Caco-2 (cell line): ENCODE measurements at places on chromosomes 16 and 17.
A peak's percentile ranks its signal among the peaks of the same experiment; 100 is the strongest.

DNA sequence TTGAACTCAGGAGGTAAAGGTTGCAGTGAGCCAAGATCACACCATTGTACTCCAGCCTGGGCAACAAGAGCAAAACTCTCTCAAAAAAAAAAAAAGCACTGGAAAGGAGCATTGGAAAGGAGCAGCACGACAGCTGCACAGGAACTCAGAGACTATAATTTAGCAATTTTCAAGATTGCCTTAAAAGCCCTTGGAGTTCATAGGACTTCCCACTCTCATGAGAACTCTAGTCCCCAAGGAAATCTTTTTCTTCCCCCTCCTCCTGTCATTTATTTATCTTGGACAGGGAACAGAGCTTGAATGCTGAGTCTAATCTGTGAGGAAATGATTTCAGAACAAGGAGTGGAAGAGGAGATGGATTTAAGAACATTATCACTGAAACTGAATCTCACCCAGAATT lies 69.0 kb downstream of the PLXDC1 start:
- DNase-seq = no peak

GRCh38 chr17:45248132-45248957 lies 13.5 kb downstream of the SPATA32 start:
- DNase-seq = peak; percentile 67

- DNase-seq = no peak
Observed at GRCh38 chr17:78371056-78371455, 7.4 kb upstream of the PGS1 start.

DNA sequence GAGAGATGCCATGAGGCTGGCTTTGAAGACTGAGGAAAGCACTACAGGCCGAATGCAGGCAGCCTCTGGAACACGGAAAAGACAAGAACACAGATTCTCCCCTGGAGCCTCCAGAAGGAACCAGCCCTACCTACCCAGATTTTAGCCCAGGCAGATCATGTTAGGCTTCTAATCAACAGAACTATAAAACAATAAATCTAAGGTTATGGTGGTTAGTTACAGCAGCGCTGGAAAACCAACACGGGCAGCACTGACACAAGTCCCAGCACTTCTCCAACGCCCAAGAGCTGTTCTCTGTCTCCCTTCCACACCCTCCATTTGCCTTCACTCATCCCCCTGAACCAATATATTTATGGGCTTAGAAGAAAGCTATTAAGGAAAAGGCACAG lies 7.5 kb downstream of the ANKRD11 start:
- no peak for DNase-seq

DNA sequence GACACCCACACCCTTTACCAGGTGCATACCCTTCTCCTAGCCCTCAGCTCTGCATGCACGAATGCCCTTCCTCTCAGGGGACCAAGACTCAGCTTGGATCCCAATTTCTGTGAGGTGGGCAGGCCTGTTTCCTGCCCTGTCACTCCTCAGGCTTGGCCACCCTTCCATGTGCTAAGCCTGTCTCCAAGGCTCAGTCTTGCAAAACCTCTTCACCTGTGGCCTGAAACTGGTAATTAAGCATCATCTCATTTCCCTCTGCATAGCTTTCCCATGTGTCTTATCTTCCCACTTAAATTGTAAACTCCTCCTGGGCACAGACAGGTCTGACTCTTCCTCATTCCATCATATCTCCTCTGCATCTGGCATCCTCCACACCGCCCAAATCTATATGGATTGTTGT lies 31.0 kb upstream of the SMPD3 start:
- no peak for DNase-seq

- no peak for DNase-seq
Observed at GRCh38 chr17:40675905-40676304, 10.9 kb upstream of the KRT222 start.

- DNase-seq = no peak
Observed at GRCh38 chr16:89913408-89914387, 5.0 kb upstream of the MC1R start.

- peak; percentile 78 for DNase-seq
Observed at GRCh38 chr17:74176546-74177001, 26.9 kb upstream of the RPL38 start.

DNA sequence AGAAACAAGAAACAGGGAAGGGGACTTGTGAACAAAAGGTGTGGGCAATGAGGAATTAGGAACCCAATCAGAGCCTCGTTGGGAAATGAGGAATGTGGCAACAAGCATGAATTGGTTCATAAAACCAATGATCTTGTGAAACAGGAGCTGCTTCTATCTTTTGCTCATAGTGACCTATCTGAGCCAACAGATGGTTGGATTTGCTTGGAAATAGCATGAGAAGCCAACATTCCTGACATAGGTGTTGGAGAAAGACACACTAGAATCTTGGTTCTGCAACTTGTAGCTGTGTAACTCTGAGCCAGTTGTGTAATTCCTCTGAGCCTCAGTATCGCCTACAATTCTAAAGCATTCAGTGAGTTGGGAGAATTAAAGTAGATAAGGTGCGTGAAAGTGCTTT lies 251.9 kb upstream of the AXIN2 start:
- DNase-seq = no peak

DNA sequence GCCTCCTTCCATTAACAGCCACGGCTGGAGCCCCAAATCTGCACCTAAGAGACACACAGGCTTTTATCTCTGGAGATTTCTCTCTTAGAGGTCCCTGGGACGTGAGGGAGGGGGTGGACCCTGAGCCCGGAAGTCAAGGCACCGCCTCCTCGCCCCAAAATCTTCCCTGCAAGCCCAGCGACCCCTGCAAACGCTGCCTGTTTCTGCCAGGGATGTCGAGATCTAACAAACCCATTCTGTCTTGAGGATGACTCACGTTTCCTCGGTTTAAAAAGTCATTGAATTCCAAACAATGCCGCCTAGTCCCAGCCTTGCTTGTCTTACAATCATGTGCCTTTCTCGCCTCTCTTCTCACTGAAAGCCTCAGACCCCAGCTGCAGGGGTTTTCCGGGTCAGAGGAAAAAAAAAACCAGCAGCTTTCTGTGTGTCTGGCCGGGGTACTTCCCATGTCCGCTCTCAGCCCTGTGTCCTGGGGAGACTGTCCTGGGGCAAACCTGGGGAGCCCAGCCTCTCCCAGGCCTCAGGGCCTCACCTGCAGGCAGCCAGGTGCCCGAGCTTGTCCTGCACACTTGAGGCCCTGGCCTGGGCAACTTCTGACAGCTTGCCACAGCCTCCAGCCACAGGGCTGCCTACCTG lies 15.4 kb downstream of the ARL2BP start:
- no peak for DNase-seq

DNA sequence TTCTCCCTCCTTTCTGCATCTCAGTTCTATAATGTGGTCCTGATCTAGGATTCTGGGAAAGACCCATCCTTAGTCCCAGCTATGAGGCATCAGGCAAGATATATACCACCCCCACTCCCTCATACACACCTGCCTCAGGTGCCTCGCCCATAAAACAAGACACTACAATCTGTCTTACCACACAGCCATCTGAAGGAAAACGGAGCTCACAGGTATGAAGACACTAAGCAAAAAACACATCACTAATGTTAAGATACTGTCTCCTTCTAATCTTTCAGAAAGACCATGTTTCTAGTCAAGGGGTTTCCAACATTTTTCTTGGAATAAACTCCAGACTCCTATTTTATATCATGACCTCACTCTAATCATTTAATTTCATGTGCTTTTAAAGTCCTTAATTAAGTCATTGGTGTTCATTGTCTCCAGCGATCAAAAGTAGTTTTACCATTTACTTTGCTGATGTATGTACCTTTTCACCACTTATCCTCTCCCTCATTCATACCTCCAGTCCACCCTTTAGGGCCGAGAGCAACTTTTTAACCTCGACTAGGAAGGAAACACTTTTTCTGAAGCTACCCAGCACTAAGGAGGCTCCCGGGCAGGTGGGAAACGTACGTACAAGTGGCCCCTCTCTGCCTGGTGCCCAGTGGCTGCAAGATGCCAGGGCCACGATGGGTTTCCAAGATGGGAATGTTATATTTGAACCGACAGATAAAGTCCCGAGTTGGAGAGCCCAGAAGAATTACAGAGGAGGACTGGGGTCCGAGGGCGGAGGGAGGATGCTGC lies 979 bp downstream of the MAP3K14 start:
- DNase-seq = no peak

GRCh38 chr17:50147841-50148225 lies 2.6 kb downstream of the PPP1R9B start:
- DNase-seq = peak; percentile 74

GRCh38 chr17:66602659-66603384 lies 232.1 kb upstream of the CACNG5 start:
- DNase-seq = peak; percentile 14

DNA sequence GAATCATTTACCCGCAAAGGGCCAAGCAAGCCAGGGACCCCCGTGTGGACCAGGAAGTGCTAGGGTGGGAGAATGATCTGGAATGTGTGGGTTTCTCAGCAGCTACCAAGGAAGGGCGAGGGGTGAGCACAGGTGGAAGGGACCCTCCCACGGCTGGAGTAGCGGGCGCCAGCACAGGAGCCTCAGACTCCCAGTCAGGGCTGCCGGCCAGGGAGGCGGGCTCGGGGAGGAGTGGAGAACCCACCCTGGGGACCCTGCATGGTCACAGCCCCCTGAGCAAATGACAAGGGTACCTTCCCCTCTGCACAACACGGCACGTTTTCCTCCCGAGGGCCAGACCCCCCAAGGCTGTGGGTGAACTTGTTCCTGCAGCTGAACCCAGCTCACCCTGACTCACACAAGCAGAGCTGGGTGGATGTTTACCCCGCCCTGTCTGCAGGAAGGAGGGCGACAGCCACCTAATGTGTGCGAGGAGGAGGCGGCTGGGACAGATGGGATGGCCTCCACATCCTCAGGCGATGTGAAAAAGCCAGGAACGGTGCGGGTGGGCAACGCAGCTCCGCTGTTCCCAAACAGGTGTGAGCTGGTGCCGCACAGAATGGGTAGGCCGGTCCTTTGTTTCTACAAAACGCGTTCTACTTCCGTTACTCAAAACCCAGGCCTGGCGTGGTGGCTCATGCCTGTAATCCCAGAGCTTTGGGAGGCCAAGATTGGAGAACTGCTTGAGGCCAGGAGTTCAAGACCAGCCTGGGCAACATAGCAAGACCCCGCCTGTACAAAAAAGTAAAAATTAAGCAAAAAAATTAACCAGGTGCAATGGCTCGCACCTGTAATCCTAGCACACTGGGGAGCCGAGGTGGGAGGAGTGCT lies 6.2 kb downstream of the ECI1 start:
- DNase-seq = no peak

DNA sequence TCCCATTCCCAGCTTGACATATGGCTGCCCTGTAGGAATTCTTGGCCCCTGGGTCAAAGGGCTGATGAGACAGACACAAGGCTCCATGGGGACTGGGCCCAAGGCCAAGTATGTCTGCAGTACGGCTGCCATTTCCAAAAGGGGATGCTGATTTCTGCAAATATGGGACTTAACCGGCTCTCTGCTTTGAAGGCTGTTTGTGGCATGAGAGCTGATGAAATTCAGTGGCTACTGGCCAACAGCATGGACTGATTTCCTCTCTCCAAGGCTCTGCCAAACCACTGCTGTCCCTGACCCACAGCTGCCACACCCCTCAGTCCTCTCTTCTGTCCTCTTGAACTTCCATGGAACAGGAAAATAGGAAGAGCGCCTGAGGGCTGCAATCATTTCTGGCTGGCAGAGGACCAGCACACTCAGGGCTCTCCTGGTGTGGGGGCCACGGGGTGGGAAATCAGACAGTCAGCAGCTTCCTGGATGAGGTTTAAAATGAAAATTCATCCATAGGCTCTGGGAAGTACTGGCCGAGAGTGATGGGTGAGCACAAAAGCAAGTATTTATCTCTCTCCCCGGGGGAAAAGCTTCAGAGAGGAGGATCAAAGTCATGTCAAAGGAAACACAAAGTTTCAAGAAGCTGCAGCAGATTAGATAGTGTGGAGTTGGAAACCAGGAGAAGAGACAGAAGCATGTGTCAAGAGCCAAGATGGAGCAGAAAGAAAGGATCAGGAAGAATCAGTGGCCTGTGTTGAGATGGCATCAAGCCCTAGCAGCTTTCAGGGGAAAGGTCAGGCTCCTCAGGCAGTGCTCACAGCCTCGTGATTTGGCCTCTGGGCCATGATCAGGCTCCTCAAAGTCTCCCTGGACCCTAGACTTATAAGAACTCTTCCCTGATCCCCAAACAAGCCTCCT lies 64.1 kb upstream of the SREBF1 start:
- DNase-seq = no peak
